ENCODE measurements at places on chromosomes 2 and 18.

DNA sequence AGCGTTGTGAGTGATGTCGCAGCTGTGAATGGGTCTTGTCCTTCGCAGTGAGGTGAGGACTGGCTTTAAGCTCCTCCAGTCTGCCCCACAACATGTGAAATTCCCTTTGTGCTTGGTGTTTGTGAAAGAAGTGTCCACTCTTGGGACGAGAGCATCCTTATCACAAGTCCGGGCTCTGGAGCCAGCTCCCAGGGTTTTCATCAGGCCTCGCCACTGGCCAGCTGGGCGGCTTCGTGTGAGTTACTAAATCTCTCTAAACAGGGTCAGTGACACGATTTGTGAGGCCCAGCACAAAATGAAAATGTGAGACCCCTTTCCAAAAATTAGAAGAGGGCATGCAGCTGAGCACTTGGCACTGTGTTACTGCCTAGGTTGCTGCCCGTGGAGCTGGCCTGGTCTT, 115.9 kb downstream of the VAPA start:
- no peaks in the 10 kb centered on the region for H3K36me3 ChIP-seq
- H3K27me3 ChIP-seq, result no peaks in the 10 kb centered on the region
- H3K4me1 ChIP-seq, result peaks cover 6% of the 10 kb centered on the region
- no peak overlapping the region for H3K27ac ChIP-seq
- no peak overlapping the region for H3K4me3 ChIP-seq

DNA sequence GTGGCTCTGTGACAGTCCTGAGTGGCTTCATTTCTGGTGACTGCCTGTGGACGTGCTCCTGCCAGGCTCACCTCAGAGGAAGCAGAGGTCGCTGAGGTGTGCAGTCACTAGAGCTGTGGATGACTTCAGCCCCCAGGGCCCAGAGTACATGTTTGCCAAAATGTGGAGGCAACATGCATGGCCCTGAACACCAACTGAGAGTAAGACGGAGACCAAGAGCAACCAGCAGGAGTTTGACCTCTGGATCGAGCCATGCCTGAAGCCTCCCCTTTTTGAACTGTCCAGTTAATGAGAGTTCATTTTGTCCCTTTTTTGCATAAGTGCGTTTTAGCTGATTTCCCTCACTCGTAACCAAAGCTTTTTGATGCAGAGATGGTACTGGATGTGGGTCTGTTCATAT, 184.9 kb downstream of the RTP5 start:
- H3K27me3 ChIP-seq, result peaks cover 16% of the 10 kb centered on the region
- H3K4me1 ChIP-seq, result no peaks in the 10 kb centered on the region
- H3K4me3 ChIP-seq, result no peak overlapping the region
- no peak overlapping the region for H3K27ac ChIP-seq

GRCh38 chr2:237383991-237384671, 29.8 kb downstream of the COL6A3 start:
- H3K27ac ChIP-seq, result no peak overlapping the region
- no peaks in the 10 kb centered on the region for H3K4me1 ChIP-seq
- no peak overlapping the region for H3K4me3 ChIP-seq
- H3K36me3 ChIP-seq, result peaks cover 2% of the 10 kb centered on the region
- no peaks in the 10 kb centered on the region for H3K27me3 ChIP-seq

GRCh38 chr2:109427661-109428091, 186.1 kb downstream of the SEPTIN10 start:
- H3K36me3 ChIP-seq, result no peaks in the 10 kb centered on the region
- no peaks in the 10 kb centered on the region for H3K27me3 ChIP-seq
- no peaks in the 10 kb centered on the region for H3K4me1 ChIP-seq
- H3K27ac ChIP-seq, result no peak overlapping the region
- no peak for DNase-seq
- no peak overlapping the region for H3K4me3 ChIP-seq

GRCh38 chr2:190184460-190184859, 121.9 kb upstream of the MSTN start:
- peaks cover 16% of the 10 kb centered on the region for H3K27me3 ChIP-seq
- no peak overlapping the region for H3K4me3 ChIP-seq

GRCh38 chr2:182019731-182020130, 34.1 kb downstream of the PPP1R1C start:
- H3K27ac ChIP-seq, result no peak overlapping the region
- H3K36me3 ChIP-seq, result no peaks in the 10 kb centered on the region
- H3K4me1 ChIP-seq, result peaks cover 7% of the 10 kb centered on the region
- peaks cover 2% of the 10 kb centered on the region for H3K27me3 ChIP-seq
- DNase-seq, result no peak

DNA sequence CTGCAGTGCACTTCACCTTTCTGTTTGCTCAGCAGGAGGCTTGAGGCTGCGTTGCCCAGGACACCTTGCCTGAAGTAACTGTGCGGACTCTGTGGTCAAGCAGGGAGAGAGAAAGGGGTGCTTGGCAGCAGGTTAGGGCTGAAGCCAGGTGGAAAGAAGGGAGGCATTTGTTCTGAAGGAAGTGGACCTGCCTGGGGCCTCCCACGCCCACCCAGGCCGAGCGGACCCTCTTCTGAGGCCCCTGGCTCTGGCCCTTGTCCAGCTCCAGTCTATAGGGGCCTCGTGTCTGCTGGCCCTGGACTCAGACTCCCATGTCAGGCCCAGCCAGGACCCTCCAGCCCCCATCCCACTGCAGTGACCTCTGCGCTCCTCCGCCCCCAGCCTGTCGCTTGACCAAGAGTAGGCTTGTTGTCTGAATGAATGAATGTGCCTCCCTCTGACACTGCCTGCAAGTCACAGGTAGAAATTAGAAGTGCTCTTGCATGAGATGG, 2.5 kb downstream of the SNED1 start:
- H3K36me3 ChIP-seq, result peaks cover 5% of the 10 kb centered on the region
- H3K27me3 ChIP-seq, result peaks cover 17% of the 10 kb centered on the region
- no peak overlapping the region for H3K4me3 ChIP-seq
- H3K27ac ChIP-seq, result no peak overlapping the region

- peaks cover 4% of the 10 kb centered on the region for H3K4me1 ChIP-seq
- no peak overlapping the region for H3K27ac ChIP-seq
- H3K27me3 ChIP-seq, result peaks cover 8% of the 10 kb centered on the region
- DNase-seq, result no peak
- no peaks in the 10 kb centered on the region for H3K36me3 ChIP-seq
Observed at GRCh38 chr18:22471546-22472131, 53.9 kb upstream of the CTAGE1 start.

DNA sequence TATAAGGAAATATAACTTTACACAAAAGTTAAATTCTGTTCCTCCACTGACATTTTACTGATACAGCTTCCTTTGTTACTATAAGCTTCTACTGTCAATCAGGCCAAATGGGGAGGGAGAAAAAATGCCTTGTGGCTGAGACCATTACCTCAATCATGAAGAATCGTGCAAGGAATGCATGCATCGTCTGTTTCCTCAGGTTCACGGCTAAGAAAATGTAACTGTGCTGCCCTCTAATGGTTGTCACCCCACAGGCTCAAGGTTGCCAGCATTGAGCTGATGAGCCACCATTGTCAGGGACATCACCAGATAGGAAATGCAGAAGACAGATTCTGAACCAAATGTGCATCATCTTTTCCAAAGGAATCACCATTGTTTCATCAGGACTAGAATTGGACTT, 426.9 kb downstream of the CDH2 start:
- no peaks in the 10 kb centered on the region for H3K27me3 ChIP-seq
- H3K4me3 ChIP-seq, result no peak overlapping the region
- H3K27ac ChIP-seq, result no peak overlapping the region
- H3K4me1 ChIP-seq, result no peaks in the 10 kb centered on the region
- H3K36me3 ChIP-seq, result no peaks in the 10 kb centered on the region

Measured in activated naive CD8-positive, alpha-beta T cell treated with anti-CD3 and anti-CD28 coated beads, Interleukin-2, amount 50 U/mL, for 24 hours (primary cell).